ENCODE measurements at places on chromosomes 7 and 10. TPM values are rescaled to one million over a fixed set of nuclear protein-coding genes. Genes with fewer than 3 reads are reported as not detected.

CC2D2B gene
- total RNA-seq: 0.30 TPM

FFAR4 gene
- not detected for total RNA-seq

MINPP1 gene
- 19.2 TPM for total RNA-seq

HOXA6 gene
- not detected for total RNA-seq

SMKR1 gene
- not detected for total RNA-seq

HOXA9 gene
- total RNA-seq: not detected

VWA2 gene
- not detected for total RNA-seq

TMEM213 gene
- total RNA-seq: not detected

GRCh38 chr7:100568896-100569844, 4.5 kb downstream of the SAP25 start:
- DNase-seq: no peak

DNA sequence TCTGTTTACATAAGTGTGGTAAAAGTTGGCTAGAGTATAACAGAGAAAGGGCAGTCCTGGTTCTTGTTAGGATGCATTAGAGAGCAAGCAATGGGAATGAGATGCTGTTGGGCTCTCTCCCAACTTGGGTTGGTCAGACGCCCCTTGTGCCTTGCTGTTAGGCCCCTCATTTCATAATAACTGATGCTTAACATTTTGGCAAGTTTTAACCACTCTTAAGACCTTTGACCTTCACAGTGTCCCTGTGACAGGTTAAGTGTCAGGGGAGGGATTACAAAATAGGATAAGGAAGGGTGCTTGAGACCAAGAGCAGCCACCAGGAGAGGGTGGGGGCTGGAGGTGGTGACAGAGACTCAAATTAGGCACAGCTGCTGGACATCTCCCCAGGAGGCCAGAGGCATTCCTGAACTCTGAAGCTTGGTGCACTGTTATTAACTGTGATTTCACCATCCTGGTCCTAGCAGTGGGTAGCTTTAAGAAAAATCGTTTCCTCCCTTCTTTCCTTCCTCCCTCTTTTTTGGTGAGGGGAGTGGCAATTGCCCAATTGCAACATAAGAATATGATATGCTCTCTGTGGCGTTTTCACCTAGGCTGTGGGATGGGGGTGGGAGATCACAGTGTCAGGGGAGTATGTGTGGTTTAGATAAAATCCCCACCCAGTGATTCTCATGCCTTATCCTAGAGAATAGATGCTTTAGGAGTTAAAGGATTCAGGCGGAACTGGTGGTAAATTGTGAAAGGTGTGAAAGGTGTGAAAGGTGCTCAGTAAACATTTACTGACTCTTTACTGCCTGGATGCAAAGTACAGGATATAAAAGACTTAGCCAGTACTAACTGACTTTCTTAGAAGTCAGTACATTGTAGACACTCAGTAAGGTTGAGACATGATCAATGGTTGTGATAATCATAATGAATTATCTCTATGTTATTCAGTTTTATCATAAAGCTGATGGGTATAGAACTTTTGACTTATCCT, 270.5 kb downstream of the BICC1 start:
- DNase-seq: no peak

DNA sequence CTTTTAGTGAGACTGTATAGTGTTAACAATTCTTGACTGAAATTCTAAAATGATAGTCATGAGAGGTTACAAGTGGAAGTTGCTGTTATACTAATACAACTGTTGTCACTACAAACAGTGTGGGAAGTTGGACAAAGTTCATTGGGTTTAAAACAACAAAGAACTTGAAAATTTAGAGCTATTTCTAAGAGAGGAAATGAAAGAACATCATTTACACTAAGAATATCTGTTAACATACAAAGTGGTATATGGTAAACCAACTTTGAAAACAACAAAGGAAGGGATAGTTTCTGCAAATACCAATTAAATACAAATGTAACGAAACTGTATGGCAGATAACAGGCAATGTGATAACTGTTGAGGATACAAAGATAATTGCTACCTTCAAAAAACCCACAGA, 11.6 kb downstream of the MTPN start:
- DNase-seq: no peak

DNA sequence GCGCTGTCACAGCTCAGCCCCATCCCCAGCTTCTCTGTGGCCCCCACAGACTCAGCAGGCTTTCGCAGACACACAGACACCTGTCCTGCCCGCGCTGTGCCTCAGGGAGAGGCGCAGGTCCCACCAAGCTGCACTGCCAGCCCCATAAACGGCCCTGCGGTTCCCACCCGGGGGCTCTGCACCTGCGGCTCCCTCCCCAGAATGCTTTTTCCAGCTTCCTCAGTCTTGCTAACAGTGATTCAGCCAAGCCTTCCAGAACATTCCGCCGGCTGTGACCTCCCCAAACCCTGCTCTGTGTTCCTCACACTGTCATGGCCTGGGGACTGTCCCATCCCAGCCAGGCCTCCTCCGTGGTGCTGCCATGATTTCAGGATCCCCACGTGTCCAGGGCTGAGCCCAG, 27.8 kb upstream of the TNRC18 start:
- no peak for DNase-seq

DNA sequence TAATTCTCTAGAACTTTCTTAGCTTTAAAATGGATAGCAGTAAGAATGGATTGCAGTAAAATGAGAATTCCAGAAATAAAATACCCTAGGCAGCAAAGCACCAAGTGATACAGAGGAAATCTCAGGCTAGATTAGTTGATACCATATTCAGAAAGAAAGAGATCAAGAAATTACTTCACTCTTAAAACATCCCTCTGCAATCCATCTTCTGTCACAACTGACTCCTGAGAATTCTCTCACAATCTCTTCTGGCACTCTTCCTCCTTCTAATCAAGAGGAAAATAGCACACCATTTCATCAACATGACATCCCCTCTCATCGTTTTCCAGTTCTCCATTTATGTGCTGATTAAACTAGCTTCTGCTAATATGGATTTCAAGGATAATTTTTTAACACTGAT, 42.2 kb upstream of the LAMB1 start:
- no peak for DNase-seq

DNA sequence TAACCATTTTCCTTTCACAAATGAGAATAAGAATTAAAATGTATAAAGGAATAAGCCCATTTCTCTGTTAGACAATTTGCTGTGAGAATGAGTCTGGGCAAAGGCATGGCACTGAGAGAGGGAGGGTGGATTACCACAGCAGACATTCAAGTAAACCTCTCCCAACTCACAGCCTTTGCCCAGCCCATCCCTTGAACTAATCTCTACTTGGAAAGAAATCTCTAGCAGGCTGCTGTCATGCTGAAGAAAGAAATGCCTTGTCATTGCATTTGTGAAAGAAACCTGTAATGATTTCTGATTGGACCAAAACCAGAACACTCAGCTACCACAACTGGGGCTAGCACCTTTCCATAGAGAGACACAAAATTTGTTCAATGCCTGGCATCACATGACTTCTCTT, 39.2 kb downstream of the CH25H start:
- no peak for DNase-seq

GRCh38 chr7:5408777-5409176, 14.9 kb downstream of the TNRC18 start:
- no peak for DNase-seq

DNA sequence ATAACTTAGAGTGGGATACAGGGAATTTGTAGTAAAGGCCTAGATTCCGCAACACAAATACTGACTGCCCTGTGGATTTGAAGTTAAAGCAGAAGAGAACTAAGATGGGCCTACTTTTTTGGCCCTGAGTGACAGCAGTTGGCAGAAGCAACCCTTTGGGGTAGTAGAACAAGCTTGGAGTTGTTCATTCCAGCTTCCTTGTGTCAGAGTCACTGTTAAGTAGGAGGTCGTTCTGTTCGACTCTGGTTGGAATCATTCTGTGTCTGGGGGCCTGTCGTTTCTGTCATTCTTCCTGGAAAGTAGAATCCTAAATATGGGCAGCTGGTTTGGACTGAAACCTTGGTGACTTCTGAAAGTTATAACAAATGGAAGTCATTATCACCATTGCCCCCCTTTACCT, 865.9 kb downstream of the LRMDA start:
- DNase-seq: no peak

DNA sequence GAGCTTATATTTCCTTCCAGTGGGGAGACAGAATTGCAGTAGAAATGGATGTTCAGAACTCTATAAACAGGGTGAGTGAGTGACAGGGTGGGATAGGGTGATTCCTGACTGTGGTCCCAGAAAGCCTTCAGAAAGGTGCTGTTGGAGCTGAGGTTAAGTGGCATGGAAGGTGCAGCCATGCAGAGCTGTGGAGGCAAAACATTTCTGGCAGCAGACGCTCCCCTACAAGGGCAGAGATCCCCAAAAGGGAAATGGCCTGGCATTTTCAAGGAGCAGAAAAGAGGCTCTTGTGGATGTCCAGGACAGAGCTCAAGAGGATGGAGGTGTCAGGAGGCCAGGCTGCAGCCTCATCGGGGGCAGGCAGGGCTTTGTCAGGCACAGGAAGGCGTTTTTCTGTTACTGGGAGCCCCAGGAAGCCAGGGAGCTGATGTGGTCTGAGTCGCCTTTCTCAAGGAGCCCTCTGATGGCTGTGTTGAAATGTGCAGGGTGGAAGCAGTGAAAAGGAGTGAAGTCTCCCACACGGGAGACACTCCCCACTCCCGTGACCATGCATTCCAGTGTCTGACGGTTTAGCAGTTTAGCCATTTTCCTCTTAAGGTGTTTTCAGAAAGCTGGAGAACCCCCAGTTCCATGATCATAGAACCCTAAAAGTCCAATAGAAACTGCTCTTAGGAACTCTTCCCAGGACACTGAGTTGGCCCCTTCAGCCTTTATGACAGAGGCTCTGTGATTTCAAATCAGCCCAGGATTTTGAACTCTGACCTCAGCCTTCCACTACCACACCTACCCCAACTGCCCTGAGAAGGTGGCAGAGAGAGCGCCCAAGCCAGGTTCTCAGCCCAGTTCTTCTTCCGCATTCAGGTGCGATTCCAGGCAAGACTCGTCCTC, 96.2 kb downstream of the C10orf105 start:
- DNase-seq: no peak

DNA sequence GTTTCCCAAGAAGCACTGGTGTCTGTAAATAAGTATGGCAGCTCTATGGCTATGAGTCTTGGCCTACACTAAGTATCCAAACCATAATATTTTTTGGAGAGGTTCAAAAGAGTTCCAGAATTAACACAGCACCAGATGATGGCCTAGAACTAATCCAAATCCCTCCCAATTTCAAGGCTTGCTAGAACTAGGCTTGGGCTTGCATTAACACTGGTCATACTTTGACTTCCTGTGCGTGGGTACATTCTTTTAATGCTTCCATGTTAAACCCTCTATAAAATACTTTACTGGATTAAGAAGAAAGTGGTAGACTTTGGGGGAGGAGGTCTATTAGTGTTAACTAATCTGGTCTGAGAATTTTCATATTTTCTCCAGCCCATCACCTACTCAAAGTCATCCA, 3.1 kb downstream of the AASS start:
- DNase-seq: no peak

DNA sequence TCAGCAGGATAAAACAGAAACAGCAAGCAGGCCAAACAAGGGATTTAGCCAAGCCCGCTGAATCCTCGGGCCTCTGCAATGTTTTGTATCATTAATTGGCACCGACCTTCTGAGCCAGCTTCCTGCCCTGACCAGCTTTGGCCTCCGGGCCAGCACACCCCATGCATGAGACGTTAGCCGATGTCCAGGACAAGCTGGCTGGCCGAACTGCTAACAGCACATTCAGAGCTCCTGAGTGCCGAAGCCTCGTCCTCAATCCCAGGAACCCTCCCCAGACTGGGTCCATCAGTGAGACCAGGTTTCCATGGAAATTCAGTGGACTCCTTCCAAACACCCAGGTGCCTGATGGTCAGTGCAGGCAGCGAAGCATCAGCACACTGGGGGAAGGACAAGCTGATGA, 134.3 kb upstream of the PFKP start:
- DNase-seq: no peak

DNA sequence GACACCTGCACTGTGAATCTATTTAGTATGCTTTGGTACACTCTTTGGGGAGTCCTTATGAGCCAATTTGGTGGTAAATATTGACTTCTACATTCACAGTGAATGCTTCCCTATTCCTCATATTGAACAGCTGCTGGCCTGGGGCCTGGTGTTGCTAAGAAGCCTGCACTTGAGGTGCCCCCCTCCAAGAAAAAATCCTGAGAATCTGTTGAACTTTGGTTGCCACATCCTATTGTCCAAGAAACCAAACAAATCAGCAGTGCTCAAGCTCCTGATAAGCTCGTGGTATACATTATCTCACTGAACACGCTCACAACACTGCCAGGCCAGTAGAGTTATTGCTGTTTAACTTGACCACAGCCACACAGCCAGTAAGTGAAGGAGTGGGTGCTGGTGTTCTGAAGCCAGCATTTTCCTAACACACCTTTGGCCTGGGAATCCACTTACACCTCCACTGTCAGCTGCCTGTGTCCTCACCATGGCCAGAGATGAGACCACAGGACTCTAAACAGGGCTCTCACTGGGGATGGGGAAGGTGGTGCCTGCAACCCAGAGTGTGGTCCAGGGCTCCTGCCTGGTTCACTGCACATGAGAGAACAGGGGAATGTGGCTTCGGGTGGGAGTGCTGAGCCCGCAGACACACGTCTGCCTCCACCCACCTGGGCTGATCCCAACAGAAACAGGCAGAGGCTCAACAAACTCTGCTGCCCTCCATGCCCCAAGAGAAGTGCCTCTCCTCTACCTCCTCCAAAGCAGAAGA, 6.7 kb downstream of the DDC start:
- no peak for DNase-seq

DNA sequence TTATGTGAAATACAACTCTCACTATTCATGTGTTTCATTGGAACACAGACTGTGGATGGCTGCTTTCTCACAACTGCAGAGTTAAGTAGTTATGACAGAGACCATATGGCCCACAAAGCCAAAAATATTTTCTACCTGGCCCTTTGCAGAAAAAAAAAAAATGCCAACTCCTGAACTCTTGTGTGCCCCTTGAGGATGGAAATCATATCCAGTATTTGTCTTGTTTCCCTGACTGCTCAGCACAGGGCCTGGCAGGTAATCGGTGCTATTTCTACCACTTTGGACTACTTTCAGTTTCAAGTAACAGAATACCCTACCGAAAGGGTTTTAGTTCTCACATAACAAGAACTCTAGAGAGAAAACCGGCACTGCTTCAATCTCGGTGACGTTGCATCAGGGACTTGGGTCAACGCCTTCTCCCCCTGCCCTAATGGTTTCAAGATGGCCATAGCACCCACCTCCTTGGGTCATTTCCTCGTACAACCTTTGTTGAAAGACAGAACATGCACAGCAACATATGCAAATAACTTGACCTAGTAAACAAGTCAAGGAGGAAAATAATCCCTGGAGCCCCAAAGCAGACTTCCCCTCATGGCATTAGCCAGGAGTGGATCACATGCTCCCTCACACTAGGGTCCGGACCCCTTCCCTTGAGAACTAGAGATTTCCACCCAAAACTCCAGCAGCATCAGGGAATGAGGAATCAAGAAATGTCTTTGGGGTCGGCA, 11.8 kb upstream of the GPNMB start:
- DNase-seq: no peak

GRCh38 chr7:95753440-95753839, 18.9 kb upstream of the DYNC1I1 start:
- DNase-seq: no peak

GRCh38 chr7:75953931-75954330, 39.0 kb downstream of the POR start:
- no peak for DNase-seq

- no peak for DNase-seq
These were observed 8.6 kb downstream of the CAMK2G start for GRCh38 chr10:73865459-73866442.
